Activated CD4-positive, alpha-beta T cell treated with anti-CD3 and anti-CD28 coated beads for 24 hours (primary cell): ENCODE measurements at places on chromosomes 1 and 21.

DNA sequence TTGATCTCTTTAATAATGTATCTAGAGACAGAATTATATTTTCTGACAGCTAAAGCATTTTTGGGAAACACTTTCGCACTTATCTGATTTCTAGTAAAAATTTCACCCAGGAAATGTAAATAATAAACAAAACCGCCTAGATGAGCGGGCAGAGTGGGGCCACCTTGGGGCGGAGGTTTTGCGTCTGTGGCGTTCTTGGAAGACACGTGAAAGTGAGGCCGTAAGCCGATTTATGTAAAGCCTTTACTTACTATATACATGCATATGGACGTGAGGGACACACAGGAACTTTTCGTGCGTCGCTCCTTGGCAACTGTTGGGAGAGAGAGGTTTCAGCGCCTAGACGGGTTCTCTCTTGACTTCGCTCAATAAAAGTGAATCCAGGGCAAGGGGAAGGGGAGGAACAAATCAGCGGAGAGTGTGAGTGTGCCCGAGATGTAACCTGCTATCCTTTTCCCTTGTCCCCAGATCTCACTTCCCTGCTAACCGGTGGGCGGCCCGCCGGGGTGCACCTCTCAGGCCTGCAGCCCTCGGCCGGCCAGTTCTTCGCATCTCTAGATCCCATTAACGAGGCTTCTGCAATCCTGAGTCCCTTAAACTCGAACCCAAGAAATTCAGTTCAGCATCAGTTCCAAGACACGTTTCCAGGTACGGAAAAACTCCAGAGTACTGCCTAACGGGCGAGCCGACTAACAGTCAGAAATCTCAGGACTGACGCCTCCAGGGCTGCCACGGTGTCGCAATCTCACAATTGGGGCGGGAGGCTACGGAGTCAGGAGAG is 1.7 kb downstream of the HLX start:
- DNase-seq: no peak

- DNase-seq: no peak
These were observed 730 bp downstream of the CDC42SE1 start for GRCh38 chr1:151058692-151059091.

DNA sequence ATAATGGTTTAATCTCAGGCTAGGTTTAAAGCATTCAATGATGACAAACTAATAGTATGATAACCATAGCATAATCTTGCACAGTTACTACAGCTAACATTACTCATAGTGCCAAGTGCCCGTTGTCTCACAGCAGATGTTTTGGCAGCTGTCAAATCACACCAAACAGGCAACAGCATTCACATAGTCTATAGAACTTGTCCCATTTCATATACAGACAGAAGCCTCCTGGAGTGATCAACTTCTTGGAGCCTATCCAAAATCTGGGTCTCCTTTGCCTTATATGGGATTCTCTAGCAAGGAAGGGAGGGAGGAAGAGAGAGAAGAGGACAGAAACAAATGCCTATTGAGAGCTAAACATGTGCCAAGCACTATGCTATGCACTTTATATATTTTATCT is 250.6 kb upstream of the ZP4 start:
- no peak for DNase-seq

GRCh38 chr21:29550205-29550604 is 251.5 kb downstream of the BACH1 start:
- DNase-seq: no peak

- no peak for DNase-seq
These were observed 30.0 kb upstream of the S100A7 start for GRCh38 chr1:153490272-153491051.

DNA sequence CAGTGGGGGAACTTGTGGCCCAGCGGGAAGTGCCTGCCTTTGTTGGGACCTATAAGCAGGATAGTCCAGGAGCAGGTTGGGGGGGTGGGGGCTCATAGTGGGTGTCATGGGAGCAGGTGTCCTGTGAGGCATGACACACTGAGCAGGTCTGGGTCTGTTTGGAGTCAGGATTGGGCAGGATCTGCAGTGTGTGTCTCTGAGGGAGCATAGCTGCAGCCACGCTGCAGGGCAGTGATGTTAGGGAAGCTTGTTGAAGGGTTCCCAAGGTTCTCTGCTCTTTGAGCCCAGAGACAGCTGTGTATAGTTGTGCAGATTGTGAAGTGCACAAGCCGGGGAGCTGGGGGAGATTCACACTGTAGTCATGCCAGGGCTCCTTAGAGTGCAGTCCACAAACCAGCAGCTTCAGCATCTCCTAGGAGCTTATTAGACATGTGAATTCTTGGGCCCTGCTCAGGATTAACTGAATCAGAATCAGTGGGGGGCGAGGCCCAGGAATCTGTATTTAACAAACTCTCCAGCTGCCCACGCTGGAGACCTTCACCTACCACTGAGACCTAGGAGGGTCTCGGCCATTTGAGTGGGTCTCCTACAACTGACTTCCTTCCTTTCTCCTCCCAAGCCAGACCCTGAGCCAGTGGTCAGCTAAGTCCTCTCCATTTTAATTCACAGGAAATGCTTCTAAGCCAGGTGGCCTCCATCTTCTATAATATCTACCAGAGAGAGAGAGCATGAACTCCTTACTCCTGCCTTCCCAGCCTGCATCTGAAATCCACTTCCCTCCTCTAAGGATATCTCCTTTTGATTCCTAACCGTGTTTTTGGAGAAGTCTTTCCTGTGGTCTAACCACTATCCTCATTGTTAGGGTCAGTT is 11.1 kb downstream of the INSRR start:
- DNase-seq: no peak

- peak; percentile 78 for DNase-seq
These were observed 11.8 kb upstream of the RAB3B start for GRCh38 chr1:52002038-52002917.

GRCh38 chr1:181134543-181135436 is 46.3 kb downstream of the IER5 start:
- DNase-seq: no peak

- DNase-seq: no peak
These were observed 39.3 kb downstream of the POFUT2 start for GRCh38 chr21:45248301-45248892.

- DNase-seq: no peak
These were observed 14.5 kb downstream of the SYT11 start for GRCh38 chr1:155873860-155874259.
